AG04450 (cell line): ENCODE measurements at places on chromosomes 16 and 17.

GRCh38 chr16:3706253-3707012 lies 10.9 kb downstream of the TRAP1 start:
- no peak for DNase-seq

GRCh38 chr17:69884356-69884755 lies 190.7 kb upstream of the KCNJ16 start:
- DNase-seq: no peak

GRCh38 chr17:83195330-83196023 lies 116.1 kb downstream of the METRNL start:
- DNase-seq: no peak

DNA sequence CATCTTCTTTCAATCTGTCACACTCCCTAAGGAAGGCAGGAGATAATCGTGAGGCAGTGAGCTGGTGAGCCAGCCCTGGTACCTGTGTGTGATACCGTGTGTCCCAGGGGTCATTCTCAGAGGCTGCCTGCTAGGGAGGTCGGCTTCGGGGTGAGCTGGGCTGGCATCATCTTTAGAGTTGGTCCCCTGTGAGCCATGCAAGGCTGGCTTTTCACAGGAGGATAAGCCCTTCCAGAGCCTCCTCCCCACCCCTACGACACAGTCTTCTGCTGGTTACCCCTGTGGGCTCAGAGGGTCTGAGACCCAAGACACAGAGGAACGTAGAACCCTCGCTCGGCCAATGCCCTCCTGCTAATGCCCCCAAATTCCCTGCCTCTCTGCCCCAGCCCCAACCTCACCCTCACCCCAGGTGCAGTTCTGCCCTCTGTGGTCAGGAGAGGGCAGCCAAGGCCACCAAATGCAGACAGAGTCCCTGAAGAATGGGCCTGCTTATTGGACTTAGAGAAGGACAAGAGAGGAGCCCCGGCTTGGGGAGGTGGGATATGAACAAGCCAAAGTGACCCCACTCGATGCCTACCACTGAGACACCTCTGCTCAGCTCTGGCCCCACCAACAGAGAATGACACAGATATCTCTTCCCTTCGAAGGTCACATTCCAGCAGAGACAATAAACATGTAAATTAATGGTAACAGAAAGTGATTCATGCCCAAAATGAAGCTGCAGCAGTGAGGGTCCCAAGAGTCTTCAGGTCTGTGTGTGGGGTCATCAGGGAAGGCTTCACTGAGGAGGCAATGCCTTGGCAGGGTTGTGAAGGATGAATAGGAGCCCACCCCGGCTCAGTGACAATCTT lies 80.8 kb upstream of the CCL1 start:
- no peak for DNase-seq

DNA sequence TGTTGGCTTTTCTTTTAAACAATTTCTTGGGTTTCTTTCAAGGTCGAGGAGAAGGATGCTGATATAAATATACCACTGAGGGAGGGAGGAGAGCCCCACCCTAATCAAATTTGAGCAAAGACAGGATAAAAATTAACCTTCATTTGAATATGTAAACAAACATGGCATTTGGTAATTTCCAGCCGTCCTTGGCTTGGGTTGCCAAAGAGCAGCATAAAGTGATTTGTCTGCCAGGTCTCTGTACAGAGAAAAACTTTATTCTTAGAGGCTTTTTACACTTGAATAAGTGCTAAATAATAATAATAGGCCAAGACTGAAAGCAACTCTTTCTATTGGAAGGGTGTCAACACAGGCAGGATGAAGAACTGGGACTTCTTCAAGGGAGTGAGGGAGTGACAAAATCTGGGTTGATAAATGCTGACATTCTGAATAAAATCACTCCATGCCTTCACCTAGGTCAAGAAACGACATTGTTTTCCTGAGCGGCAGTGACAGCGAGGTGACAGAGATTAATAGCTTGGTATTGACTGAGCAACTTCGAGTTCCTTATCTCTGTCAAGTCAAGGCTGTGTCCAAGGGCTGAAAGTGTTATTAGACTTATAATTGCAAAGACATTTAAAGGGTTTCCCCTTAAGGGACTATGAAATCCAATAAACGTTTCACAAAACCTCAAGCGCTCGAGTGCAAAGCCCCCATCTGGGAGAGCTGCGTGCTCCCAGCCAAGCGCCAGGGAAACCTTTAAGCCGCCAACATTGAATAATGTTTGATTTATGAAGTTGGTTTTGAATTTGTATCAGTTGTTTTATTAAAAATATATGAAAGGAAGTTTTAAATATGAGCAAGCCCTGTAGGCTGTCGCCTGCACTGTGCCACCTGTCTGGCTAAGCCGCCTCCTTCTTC lies 269.5 kb upstream of the N4BP1 start:
- no peak for DNase-seq

- no peak for DNase-seq
Observed at GRCh38 chr16:28534542-28535373, 4.0 kb downstream of the NUPR1 start.

- DNase-seq: no peak
Observed at GRCh38 chr16:35194681-35195080, 1735.3 kb downstream of the TP53TG3F start.

GRCh38 chr17:51050291-51051033 lies 70.2 kb downstream of the SPAG9 start:
- DNase-seq: no peak

GRCh38 chr17:67336859-67337258 lies 29.5 kb downstream of the PSMD12 start:
- no peak for DNase-seq

GRCh38 chr16:10699756-10700155 lies 5.0 kb upstream of the TEKT5 start:
- DNase-seq: no peak
